ENCODE measurements at places on chromosomes 6 and 20. TPM values are rescaled to one million over a fixed set of nuclear protein-coding genes. Genes with fewer than 3 reads are reported as not detected.

The METTL24 gene
- polyA plus RNA-seq = 3.4 TPM

DNA sequence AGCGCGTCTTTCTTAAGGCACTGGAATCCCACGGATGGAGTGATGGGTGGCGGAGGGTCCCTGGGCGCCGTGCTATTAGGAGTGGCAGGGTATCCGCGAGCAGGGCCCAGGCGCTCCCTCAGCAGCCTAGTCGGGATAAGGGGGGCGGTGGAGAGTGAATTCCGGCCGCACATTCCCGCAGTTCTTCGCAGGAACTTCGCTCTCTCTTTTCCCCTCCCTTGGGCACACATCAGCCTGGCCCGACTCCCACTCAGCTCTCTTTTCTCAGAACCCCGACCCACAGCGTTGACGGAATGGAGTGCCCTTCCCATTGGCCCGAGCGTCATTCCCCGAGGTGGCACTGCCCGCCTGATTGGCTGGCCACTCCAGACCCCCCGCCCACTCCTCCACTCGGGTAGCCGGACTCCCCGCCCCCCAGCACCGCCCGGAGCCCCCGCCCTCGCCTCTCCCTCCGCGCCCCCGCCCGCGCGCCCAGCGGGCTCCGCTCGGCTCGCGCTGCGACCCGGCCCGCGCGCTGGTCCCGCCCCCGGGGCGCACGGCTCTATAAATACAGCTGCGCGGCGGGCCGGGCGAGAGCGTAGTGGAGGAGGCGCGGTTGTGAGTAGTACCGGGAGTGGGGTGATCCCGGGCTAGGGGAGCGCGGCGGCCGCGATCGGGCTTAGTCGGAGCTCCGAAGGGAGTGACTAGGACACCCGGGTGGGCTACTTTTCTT lies at the start of gene ID4:
TSS of gene ID4 (plus strand) at position 572 of the 712 bp plus-strand sequence. CDS start 385 bp downstream, outside the sequence.
- H3K4me3 ChIP-seq = peak within 1 kb of the TSS; percentile 71
- DNase-seq = peak; percentile 80
- no peaks in the 10 kb centered on the region for H3K36me3 ChIP-seq
- H3K27me3 ChIP-seq = peaks cover 49% of the 10 kb centered on the region

The ASIP gene
- polyA plus RNA-seq = 0.27 TPM

- no peaks in the 10 kb centered on the region for H3K36me3 ChIP-seq
- no peaks in the 10 kb centered on the region for H3K4me1 ChIP-seq
- no peak for DNase-seq
- H3K4me3 ChIP-seq = no peak overlapping the region
- no peak overlapping the region for H3K27ac ChIP-seq
Measured at GRCh38 chr6:166567107-166567506, 19.4 kb downstream of the RAMACL start.

DNA sequence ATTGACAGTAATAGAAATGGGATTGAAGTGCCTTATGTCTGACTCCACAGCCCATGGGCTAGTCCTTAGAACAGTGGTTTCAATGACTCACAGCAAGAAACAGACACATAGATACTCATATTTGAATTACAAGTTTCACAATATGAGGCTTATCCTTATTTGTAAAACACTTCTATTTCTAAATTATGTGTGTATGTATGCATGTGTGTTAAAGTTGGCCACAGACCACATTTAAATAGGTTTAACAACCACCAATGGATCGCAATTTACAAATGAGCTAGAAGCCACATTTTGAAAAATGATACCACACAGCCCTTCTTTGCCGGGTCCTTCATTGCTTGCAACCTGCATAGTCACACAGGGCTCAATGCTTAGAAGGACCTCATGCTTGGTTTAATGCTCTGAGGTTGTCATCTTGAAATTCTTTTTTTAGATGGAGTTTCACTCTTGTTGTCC lies 157.8 kb upstream of the PREP start:
- no peak overlapping the region for H3K4me3 ChIP-seq
- H3K27me3 ChIP-seq = no peaks in the 10 kb centered on the region
- no peak overlapping the region for H3K27ac ChIP-seq
- H3K4me1 ChIP-seq = no peaks in the 10 kb centered on the region
- DNase-seq = no peak
- no peaks in the 10 kb centered on the region for H3K36me3 ChIP-seq

GRCh38 chr6:14241255-14242070 lies 123.9 kb downstream of the CD83 start:
- no peaks in the 10 kb centered on the region for H3K36me3 ChIP-seq
- H3K27me3 ChIP-seq = peaks cover 2% of the 10 kb centered on the region
- no peak for DNase-seq
- no peak overlapping the region for H3K4me3 ChIP-seq
- no peak overlapping the region for H3K27ac ChIP-seq

The ROS1 gene
- 1.6 TPM for polyA plus RNA-seq

The MICB gene
- polyA plus RNA-seq = 0.73 TPM

The ZKSCAN4 gene
- polyA plus RNA-seq = 7.8 TPM

The C20orf141 gene
- not detected for polyA plus RNA-seq

The MATN4 gene
- not detected for polyA plus RNA-seq

GRCh38 chr20:53691060-53691810 lies 97.6 kb upstream of the ZNF217 start:
- no peaks in the 10 kb centered on the region for H3K36me3 ChIP-seq
- no peaks in the 10 kb centered on the region for H3K27me3 ChIP-seq
- H3K27ac ChIP-seq = no peak overlapping the region
- no peak overlapping the region for H3K4me3 ChIP-seq

- no peak for DNase-seq
- no peaks in the 10 kb centered on the region for H3K27me3 ChIP-seq
- H3K4me1 ChIP-seq = peaks cover 23% of the 10 kb centered on the region
Measured at GRCh38 chr6:140017470-140017869, 643.0 kb upstream of the CITED2 start.

The CLPSL2 gene
- not detected for polyA plus RNA-seq

GRCh38 chr20:57040466-57040865 lies 226.0 kb downstream of the BMP7 start:
- no peaks in the 10 kb centered on the region for H3K4me1 ChIP-seq
- DNase-seq = no peak
- no peak overlapping the region for H3K4me3 ChIP-seq
- no peaks in the 10 kb centered on the region for H3K27me3 ChIP-seq
- no peaks in the 10 kb centered on the region for H3K36me3 ChIP-seq

The SAMD10 gene
- polyA plus RNA-seq = 5.0 TPM

- H3K4me3 ChIP-seq = no peak overlapping the region
- no peaks in the 10 kb centered on the region for H3K27me3 ChIP-seq
- H3K4me1 ChIP-seq = no peaks in the 10 kb centered on the region
Measured at GRCh38 chr20:32336918-32337347, 21.2 kb upstream of the ASXL1 start.

DNA sequence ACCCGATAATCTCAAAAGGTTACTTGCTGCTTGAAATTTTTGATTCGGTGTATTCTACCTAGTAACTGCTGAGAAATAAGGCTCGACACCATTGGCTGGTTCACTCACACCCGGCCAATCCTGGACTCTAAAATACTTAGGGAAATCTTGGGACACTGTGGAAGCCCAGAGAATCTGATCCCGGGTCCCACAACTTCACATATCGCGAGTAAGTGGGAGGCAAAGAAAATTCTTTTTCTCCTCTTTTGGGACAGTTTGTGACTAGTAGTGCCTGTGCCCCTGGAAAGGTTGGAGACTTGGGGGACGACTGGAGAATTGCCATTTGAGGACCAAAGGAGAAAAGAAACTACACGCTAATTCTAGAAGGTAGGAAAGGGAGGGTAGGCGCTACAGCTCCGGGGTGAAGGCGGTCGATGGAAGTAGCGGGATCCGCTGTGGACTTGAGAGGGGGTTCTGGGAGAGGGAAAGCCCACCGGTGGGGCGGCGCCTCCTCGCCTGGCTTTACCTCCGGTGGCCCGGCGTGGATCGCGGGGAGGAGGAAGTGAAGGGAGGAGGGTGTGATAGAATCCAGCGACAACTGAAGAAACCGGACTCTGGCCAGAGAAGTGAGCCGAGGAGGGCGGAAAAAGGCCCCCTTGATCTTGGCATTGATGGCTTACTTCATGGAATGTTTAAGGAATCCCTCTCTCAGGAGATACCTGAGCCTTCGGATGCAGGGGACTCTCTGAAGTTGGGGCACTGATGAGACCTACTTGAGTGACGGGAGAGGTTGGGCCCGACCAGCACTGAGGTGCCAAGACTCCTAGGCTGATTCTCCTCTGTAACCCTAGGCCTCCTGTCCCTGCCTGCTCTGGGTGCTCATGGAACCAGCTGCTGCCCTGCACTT lies 18.8 kb upstream of the BTN3A3 start:
- peaks cover 15% of the 10 kb centered on the region for H3K4me1 ChIP-seq
- no peaks in the 10 kb centered on the region for H3K27me3 ChIP-seq
- peak overlapping the region; percentile 94 for H3K27ac ChIP-seq
- peak overlapping the region; percentile 95 for H3K4me3 ChIP-seq

DNA sequence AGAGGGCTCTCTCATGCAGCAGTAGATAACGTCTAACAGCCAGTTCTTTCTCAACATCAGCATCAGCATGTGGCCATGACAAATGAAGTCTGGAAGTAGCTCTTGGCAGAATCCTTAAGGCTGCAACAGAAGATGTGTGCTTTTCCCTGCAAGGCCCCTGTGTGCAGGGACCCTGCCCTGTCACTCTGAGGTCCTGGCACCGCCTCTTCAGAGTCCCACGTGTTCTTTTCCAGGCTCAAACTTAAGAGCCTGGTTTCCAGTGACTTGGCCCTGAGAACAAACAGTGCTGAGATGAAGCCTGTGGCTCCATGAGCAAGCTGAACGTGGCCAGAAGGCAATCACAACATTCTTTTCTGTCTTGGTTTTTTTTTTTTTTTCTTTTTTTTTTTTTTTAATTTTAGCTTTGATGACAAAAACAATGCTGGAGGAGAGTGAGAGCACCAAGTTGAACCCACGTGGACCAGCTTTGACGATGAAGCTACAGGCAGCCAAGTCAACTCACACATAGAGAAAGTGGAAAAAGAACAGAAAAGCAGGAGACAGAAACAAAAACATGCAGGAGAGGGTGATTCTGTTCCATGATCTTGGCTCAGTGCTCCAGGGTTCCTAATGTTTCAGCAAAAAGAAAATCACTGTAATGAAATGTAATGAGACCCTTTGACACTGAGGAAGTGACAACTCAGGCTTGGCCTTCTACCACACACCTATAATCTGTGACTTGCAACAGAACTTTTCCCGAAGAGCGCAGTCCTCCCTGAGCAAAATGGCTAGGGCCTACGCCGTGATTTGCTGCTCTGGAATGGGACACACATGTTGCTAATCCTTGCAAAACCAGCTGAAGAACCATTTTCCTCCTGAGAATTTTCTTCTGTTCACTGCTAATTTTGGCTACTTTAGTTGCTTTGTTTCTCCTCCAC lies 86.1 kb downstream of the FOXC1 start:
- H3K36me3 ChIP-seq = peaks cover 2% of the 10 kb centered on the region
- H3K27ac ChIP-seq = no peak overlapping the region
- H3K27me3 ChIP-seq = no peaks in the 10 kb centered on the region

GRCh38 chr6:94278146-94278545 lies 858.8 kb upstream of the EPHA7 start:
- H3K4me3 ChIP-seq = no peak overlapping the region
- H3K36me3 ChIP-seq = no peaks in the 10 kb centered on the region
- H3K4me1 ChIP-seq = no peaks in the 10 kb centered on the region
- no peak overlapping the region for H3K27ac ChIP-seq
- no peaks in the 10 kb centered on the region for H3K27me3 ChIP-seq
- DNase-seq = no peak

The COL10A1 gene
- polyA plus RNA-seq = 0.10 TPM

DNA sequence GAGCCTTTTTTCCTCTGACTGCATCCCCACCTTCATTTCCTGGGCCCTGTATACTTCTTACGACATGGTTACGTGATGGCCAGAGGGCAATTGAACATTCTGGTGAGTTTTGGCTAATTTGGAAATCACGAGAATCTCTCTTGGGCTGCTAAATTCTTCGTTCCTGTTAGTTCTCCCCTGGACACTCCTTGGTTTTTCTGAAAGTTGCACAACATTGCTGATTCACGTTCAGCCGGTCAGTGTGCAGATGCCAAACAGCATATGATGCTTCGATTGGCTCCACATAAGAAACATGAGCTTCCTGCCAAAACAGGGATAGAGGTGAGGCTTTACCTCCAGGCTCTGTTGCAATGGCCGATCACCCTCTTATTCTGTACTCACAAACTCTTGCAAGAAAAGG lies 119.4 kb upstream of the LY86 start:
- no peak overlapping the region for H3K27ac ChIP-seq
- H3K27me3 ChIP-seq = no peaks in the 10 kb centered on the region
- no peak for DNase-seq
- H3K4me1 ChIP-seq = no peaks in the 10 kb centered on the region
- H3K36me3 ChIP-seq = no peaks in the 10 kb centered on the region

The DEFB114 gene
- polyA plus RNA-seq = not detected

The IL17A gene
- 0.78 TPM for polyA plus RNA-seq

GRCh38 chr6:113732384-113732966 lies 124.7 kb upstream of the MARCKS start:
- DNase-seq = peak; percentile 14
- no peaks in the 10 kb centered on the region for H3K27me3 ChIP-seq
- H3K36me3 ChIP-seq = no peaks in the 10 kb centered on the region
- H3K27ac ChIP-seq = no peak overlapping the region

DNA sequence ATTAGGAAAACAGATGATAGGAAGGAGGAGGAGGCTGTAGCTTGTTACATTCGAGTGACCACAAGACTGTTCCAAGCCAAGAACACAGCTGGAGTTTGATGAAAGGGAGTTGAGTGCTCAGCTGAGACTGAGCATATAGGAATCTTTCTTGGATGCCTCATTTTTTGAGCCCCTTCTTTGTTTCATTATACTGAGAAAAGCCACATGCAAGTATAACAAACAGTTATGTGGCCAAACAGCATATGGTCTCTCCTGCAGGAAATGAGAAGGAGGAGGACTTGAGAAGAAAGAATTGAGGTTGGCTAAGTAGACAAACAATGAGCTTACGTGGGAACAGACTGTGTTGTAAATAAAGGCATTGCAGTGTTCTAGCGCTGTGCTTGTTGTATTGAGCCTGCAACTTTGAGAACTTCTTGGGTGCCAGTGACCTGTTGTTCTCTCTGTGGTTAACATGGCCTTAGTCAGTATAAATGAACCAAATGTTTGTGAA lies 78.3 kb downstream of the AKAP7 start:
- no peak overlapping the region for H3K4me3 ChIP-seq
- H3K27ac ChIP-seq = peak overlapping the region; percentile 4
- H3K4me1 ChIP-seq = peaks cover 24% of the 10 kb centered on the region
- no peaks in the 10 kb centered on the region for H3K36me3 ChIP-seq

The SEL1L2 gene
- not detected for polyA plus RNA-seq

DNA sequence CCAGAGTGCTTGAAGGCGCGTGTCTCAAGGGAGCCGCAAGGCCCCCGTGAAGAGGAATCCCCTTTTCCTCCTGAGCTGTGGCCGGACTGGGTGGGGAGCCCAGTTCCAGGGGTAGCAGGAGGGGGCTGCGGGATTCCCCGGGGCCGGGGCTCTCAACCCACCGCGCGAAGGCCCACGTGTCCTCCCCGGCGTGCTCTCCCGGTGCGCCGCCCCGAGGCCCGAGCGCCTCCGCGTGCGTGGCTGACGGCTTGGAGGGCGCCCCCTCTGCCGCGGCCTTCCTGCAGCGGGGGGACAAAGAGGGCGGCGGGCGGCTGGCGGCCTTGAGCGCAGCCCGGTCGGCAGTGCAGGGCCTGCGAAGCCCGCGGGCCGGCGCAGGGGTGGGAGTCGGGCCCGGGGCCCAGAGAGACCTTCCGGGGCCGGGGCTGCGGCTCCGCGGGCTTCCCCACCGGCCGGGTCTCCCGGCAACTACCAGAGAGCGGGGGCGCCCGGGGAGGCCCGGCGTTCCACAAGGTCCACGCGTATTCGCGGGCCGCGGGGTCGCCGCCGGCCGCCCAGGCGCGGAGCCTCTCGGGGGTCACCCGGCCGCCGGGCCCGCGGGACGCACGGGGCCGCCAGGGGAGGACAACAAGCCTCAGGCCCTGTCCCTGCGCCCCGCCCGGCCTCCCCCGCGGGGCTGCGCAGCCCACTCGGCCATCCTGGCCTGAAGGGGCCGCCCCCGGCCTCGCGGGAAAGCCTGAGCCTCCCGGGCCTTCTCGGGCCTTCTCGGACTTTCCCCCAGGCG lies at the start of gene FAM217A:
TSS of gene FAM217A (minus strand) at position 447 of the 781 bp plus-strand sequence. CDS start 1,723 bp downstream, outside the sequence.
- H3K4me1 ChIP-seq = peaks cover 3% of the 10 kb centered on the region
- no peak within 1 kb of the TSS for H3K4me3 ChIP-seq
- H3K27me3 ChIP-seq = peaks cover 4% of the 10 kb centered on the region
